ENCODE measurements at places on chromosomes 7 and 10.

GRCh38 chr10:93710333-93710909 is 8.0 kb upstream of the FRA10AC1 start:
- no peak for DNase-seq

DNA sequence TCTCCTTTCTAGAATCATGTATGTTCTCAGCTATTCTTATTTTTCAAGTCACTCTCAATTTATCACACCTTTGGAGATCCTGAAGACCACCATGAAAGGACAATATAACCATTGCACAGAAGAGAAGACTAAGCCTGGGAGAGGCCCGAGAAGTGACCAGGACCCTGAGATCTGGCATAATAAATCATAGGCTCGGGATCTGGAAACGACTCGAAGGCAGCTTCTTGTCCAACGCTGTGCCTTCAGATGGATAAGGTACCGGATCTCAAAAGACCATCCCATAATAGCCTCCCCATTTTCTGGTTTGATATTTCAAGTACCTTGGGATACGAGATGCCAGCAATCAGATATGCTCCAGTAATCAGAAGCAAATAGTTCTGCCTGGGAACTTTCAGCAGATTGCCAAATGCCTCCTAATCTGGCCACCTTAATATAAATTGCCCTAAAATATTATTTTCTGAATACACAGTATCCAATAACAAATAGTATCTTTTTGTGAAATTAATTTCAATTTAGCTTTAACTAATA is 179.2 kb upstream of the ZMIZ1 start:
- DNase-seq = no peak

GRCh38 chr10:131784363-131785120 is 116.3 kb upstream of the PPP2R2D start:
- DNase-seq = no peak

DNA sequence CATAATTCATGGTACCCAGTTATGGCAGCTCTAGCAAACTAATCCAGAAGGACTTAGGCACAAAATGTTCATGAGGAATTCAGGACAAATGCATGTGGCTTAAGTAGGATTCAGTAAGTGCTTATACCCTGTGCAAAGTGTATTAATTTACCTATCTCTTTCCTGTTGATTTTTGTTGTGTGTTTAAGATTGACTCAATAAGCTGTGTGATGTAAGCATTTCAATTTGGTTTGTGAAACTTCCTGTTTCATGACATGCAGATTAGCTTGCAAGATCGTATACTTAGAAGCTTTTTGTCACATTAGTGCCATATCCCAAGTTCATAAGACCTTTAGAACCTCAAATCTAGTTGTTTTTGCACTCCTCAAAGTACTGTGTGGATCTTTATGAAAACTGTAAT is 416.7 kb downstream of the ARL4A start:
- DNase-seq = no peak

GRCh38 chr10:34061841-34062240 is 727.4 kb upstream of the NRP1 start:
- DNase-seq = no peak

DNA sequence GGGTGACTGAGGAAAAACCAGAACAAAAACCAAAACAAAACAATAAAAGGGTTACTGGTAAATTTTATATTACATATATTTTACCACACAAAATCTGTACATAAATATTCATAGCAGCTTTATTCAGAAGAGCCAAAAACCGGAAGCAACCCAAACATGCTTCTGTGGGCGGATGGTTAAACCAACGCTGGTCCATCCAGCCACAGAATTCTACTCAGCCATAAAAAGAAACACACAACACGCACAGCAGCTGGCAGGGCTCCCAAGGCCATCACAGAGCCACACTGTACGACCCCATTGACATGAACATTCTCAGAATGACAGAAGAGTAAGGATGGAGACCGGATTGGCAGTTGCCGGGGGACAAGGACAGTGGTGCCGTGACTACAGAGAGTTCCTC is 83.6 kb downstream of the PROSER2 start:
- DNase-seq = no peak

GRCh38 chr7:81190997-81191768 is 272.3 kb upstream of the SEMA3C start:
- DNase-seq = no peak

DNA sequence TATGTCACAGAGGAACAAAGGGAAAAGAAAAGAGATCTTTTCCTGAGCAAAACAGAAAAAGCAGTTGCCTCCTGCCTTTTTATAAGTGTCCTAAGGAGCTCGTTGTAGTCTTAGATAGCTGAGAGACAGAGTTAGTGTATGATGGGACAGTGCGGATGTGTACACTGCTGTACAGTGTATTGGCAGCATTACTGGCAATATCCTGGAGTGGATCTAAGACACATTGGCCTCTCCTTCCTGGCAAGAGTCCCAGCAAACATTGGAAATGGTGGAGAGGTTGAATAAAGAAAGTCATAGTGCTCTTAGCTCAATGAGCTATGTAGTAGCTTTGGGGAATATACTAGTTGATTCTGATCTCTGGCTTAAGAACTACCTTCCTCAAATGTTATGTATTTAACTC is 22.7 kb downstream of the GARS1 start:
- DNase-seq = no peak

DNA sequence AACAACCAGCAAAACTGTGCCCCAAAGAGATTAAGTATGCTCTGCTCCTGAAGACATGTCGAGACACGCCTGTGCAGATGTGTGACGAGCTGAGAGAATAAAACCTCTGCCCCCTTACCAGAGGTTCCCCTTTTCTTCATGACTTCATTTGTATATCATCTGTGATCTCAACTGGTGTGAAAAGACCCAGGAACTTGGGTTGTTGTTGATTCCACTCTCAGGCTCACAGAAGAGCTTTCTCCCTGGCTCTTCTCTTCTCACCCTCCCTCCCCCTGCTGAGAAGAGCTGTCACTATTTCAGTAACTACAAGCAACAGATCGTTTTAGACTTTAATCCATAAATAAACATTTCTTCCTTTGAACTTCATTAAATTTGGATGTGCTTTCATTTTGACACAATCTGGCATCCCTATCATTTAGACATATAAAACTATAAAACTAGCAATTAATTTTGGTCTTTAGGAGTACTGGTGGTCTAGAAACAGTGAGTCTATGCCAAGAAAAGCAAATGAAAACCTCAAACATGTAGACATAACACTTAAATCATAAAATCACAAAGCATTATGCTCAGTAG is 179.3 kb upstream of the FZD8 start:
- DNase-seq = no peak

DNA sequence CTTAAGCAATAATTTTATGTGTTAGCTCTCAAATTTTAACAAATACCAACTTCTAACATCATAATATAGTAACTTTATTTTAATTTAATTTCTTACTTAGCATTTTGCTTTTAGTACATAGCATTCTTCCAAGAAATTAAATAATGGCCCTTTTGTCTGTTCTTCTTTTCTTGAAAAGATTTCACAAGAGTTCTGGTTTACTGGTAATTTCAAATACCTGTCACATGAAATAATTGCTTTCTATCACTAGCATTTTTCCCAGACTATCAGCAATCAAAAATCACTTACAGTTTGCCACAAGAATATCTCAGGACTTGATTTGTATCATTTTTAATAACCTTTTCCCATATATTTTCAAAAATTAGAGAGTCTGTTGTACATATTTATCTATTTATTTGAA is 193.0 kb downstream of the CACNA2D1 start:
- no peak for DNase-seq
